ENCODE measurements at places on chromosomes 3 and 15. TPM values are rescaled to one million over a fixed set of nuclear protein-coding genes. Genes with fewer than 3 reads are reported as not detected.

GRCh38 chr3:183777016-183777618, 48.3 kb downstream of the MAP6D1 start:
- no peak overlapping the region for H3K4me3 ChIP-seq
- H3K36me3 ChIP-seq, result peaks cover 61% of the 10 kb centered on the region
- H3K4me1 ChIP-seq, result no peaks in the 10 kb centered on the region
- no peak overlapping the region for H3K27ac ChIP-seq

GRCh38 chr3:32398531-32398930, 6.9 kb downstream of the CMTM7 start:
- H3K4me1 ChIP-seq, result peaks cover 29% of the 10 kb centered on the region
- H3K27me3 ChIP-seq, result no peaks in the 10 kb centered on the region
- no peak for DNase-seq
- no peak overlapping the region for H3K27ac ChIP-seq

DNA sequence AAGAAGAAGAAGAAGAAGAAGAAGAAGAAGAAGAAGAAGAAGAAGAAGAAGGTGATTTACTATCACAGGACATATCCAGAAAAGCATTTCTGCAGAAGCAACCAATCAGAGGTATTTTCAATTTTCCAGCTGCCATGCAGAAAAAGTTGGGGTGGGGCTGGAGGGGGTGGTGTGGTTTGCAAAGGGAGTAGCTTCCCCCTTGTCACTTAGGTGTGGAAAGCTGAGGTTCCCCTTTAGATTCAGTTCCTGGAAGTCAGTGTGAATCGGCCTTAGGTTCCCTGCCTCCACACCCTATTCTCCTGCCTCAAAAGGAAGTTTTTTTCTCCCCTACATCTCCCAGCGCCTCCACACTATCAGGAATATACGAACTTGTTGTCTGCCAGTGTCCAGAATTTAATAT, 276.7 kb upstream of the ARRDC4 start:
- H3K27me3 ChIP-seq, result no peaks in the 10 kb centered on the region
- no peaks in the 10 kb centered on the region for H3K36me3 ChIP-seq
- no peak overlapping the region for H3K27ac ChIP-seq
- no peaks in the 10 kb centered on the region for H3K4me1 ChIP-seq
- DNase-seq, result no peak
- H3K4me3 ChIP-seq, result no peak overlapping the region

- H3K27me3 ChIP-seq, result no peaks in the 10 kb centered on the region
- no peak overlapping the region for H3K27ac ChIP-seq
- H3K4me3 ChIP-seq, result no peak overlapping the region
- no peaks in the 10 kb centered on the region for H3K36me3 ChIP-seq
Observed at GRCh38 chr3:72488738-72489035, 359.6 kb downstream of the SHQ1 start.

GRCh38 chr3:25214034-25214433, 214.0 kb upstream of the RARB start:
- no peaks in the 10 kb centered on the region for H3K36me3 ChIP-seq
- no peak for DNase-seq
- H3K27me3 ChIP-seq, result no peaks in the 10 kb centered on the region
- no peak overlapping the region for H3K4me3 ChIP-seq

DNA sequence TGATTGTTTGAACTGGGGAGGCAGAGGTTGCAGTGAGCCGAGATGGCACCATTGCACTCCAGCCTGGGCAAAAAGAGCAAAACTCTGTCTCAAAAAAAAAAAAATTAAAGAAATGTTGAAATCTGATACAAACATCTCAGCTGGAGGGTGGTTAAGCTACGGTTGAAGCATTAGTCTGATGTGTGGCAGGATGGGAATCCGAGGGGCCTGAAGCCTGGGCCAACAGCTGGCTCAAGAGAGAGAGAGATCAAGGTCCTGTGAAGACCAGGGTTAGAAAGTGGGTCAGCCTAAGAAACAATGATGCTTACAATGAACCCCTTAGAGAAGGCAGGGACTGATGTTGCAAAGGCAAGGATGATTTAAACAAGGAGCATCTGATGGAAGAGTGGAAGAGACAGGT, 69.8 kb downstream of the CD200R1L start:
- H3K27me3 ChIP-seq, result no peaks in the 10 kb centered on the region
- no peak for DNase-seq
- no peaks in the 10 kb centered on the region for H3K36me3 ChIP-seq
- no peak overlapping the region for H3K27ac ChIP-seq
- no peak overlapping the region for H3K4me3 ChIP-seq

SCN5A gene
- 8.2 TPM for total RNA-seq

GRIP2 gene
- 4.5 TPM for total RNA-seq

All from GM23338 (cell line).